ENCODE measurements at places on chromosomes 4 and X.

GRCh38 chr4:48509543-48509942, 19.5 kb downstream of the ZAR1 start:
- no peak for DNase-seq

- peak; percentile 26 for DNase-seq
These were observed 186.5 kb downstream of the RAP1GDS1 start for GRCh38 chr4:98447648-98448047.

- DNase-seq, result no peak
These were observed 25.6 kb upstream of the MBTPS2 start for GRCh38 chrX:21813612-21814368.

GRCh38 chr4:177107288-177107921, 202.3 kb upstream of the NEIL3 start:
- no peak for DNase-seq

DNA sequence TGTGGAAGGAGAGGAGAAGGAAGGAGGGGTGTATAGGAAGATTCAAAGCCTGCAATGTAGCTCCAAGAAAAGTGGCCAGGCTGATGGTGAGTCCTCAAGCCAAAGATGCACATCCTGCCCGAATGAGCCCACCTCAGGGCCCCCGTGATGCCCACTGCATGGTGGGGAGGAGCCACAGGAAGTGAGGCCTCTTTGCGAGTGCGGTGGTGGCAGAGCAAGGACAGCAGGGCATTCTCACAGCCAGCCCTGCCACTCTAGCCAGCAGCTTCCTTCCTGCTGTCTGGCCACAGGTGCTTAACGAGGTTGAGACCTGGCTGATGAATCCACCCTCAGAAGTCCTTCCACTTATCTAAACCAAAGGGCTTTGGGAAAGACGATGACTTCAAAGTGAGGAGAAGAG, 55.8 kb downstream of the BCOR start:
- DNase-seq, result no peak

- no peak for DNase-seq
These were observed 218.8 kb downstream of the C4orf33 start for GRCh38 chr4:129314781-129315180.

DNA sequence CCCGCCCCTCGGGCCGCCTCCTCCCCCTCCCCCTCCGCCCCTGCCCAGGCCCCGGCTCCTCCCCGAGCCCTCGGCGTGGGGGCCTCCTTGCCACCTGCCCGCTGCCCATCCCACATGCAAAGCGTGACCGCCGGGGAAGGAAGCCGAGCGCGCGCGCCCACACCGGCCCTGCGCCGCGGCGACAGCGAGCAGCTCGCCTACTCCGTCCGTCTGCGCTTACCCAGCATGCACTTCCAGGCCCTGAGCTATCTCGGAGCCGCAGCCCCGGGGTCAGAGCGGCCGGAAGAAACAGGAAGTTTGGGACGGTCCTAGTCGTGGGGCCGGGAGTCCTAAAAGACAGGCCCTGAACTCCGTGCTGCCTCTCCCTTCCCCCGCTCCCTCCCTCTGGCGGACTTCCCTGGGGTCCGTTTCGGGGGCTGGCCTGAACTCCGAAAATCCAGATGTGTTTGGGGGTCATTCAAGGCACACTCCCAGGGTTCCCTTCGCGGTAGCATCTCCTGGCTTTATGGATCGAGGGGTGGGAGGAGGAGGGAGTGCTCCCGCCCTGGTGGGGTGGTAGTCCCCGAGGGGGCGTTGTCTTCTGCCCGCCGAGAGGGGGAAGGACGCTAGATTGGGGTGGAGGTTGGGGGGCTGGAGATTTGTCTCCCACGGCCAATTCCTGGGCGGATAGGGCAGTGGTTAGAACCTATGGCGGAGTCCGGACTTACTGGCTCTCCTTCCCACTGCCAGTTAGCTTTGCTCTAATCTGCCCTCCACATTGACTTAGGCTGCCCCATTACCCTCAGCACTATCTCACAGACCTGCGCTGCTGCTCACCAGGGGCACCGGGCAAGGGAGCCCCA, 25.0 kb upstream of the BCORL1 start:
- peak; percentile 71 for DNase-seq

- no peak for DNase-seq
These were observed 27.0 kb upstream of the BANK1 start for GRCh38 chr4:101763576-101763975.

- no peak for DNase-seq
These were observed 6.6 kb downstream of the PRIMPOL start for GRCh38 chr4:184655889-184656869.

- no peak for DNase-seq
These were observed 212.7 kb downstream of the KCTD8 start for GRCh38 chr4:44235897-44236296.

GRCh38 chr4:165096776-165097175, 15.9 kb downstream of the TMEM192 start:
- peak; percentile 6 for DNase-seq

- DNase-seq, result no peak
These were observed 932.4 kb downstream of the PCDH18 start for GRCh38 chr4:136599890-136600289.

DNA sequence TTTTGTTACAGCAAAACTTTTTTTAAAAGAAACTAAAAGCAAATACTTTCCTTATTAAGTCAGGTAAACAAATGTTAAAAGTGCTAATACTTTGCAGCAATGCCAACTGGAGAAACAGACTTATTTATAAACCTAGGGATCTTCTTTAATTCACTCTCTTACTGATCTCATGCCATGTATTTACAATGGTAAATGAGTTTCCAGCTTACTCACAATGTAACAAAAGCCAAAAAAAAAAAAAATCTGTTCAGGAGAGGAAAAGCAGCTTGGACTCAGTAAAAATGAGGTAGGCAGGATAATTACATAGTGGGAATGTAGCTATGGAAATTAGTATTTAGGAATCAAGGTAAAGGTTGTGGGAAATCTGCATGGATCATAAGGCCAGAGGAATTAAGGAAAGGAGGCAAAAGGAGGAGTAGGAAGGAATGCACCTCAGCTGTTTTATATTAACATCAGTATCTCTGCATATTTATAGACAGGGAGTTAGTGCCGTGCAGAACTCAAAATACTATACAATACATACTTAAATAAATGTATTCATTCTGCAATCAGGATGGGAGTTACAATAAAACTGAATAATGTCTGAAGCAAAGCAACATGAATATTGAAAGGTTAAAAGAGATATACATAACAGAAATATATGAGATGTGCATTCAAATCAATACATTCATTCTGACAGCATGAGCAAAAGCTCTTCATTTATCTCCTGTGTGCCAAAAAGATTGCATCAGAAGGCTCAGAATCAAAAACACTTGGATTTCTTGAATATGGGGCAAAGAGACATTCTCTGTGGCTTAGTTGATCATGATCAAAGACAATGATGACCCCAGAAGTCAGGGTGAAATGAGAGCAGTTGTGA, 57.9 kb upstream of the ETNPPL start:
- no peak for DNase-seq

- no peak for DNase-seq
These were observed 392.6 kb downstream of the IL1RAPL1 start for GRCh38 chrX:28979877-28980276.

DNA sequence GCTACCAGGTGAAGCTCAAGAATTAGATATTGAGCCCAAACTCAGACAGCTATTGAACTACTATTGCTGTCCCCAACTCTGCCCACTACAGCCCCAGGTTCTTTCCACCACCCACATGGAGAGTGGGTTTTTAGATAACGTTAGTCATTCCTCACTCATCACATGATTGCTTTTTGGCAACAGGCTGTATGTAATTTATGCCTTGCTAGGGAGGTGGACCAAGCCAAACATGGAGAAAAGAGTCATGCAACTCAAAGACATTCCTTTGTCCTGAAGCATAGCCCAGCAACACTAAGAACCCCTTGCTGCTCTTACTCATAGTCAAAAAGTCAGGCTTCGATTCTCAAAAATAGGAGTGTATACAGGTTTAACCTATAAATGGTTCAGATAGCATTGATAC, 275.9 kb upstream of the VCX3A start:
- no peak for DNase-seq

DNA sequence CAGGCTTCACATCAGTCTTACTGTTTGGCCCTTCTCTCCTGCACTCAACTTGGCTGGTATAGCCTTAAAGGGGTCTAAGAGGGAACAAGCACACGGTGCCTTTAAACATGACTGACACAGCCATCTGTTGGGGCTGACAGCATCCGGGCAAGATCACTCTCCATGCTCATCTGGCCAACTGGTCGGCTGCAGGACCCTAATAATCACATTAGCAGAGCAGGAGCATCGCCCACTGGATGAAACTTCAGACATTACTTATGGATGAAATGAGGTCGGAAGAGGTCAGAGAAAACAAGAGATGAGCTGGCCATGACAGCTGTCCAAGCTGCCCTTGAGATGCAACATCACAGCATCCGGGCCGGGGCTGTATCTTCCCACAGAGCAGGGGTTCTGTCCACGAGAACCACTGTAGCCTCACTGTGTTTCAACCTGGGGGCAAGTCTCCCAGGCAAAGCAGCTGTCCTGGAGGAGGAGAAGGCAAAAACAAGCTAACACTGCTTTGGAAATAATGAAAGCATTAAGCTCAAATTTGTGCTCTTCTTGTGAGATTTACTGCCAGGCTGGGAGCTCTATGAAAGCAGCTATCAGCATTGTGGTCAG, 94.4 kb upstream of the TTC29 start:
- DNase-seq, result no peak

DNA sequence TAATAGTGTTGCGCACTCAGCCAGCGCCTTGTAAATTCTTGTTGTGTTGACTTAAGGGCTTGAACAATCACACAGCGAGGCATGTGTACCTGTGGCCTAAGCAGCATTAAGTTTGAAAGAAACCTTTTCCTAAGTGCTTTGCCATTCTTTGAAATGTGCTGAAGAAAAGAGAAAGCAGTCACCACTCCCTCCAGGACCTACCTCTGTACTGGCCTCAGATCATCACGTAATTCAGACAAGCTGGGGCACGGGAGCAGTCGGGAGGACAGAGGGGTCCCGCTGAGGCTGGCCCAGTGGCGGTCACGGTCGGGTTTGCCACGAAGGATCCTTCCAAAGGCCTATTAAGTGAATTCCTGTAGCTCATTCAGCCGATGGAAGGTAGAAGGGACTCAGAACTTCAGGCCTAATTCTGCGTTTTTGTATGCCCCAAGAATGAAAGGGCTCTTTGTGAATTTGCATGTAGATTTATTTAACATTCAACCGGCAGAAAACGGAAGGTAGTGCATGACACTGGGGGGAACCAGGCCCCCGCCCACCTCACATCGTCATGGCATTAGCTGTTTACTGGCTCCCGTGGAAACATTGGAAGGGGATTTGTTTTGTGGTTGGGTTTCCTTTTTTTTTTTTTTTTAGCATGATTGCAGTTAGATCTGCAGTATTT, 106.3 kb downstream of the TRAPPC11 start:
- no peak for DNase-seq

- no peak for DNase-seq
These were observed 137.4 kb downstream of the GABRA3 start for GRCh38 chrX:152313529-152314302.

- DNase-seq, result no peak
These were observed 21.5 kb downstream of the SLC9A7 start for GRCh38 chrX:46737462-46737861.

GRCh38 chrX:140507982-140508305, 3.1 kb upstream of the SOX3 start:
- DNase-seq, result no peak

DNA sequence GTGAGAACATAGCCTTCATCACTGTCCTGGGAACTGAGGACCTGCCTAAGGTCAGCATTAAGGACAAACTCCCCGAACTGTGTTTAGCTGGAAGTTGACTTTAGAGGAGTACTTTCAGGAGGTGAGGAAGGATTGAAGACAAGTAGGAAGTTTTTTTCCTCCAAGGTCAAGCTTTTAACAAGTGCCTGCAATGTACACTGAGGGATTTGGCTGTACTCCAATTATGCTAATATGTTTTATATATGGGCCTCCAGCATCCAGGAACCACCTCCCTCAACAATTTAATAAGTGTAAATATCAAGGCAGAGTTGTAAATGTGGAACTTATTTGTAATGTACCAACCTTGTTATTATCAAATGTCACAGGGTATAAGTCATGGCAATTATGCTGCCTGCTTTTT, 726.2 kb downstream of the RPA4 start:
- DNase-seq, result no peak

- DNase-seq, result peak; percentile 64
These were observed 701 bp upstream of the BCOR start for GRCh38 chrX:40098264-40099054.

DNA sequence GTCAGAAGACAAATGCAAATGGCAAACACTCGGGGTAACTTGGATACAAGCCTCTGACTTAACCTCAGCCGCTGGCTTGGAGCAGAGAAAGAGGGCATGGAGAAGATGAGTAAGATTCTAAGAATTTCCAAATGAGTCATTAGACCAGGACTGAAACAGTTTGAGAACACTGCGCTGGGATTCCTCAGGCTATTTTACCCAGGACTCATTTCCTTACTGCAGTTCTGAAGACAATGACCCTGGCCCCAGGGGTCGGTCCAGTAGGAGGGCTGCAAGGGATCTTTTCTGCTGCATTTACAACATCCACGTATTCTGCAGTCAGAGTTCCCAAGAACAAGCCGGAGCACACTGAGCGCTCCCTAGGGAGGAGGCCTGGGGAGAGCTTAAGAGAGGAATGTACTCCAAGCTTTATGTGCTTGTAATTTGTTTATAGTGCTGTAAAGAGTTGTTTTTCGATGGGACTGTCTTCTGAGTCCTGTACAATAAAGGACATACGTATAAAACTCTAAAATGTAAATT, 27.3 kb upstream of the SORBS2 start:
- DNase-seq, result no peak

GRCh38 chr4:143345356-143345755, 8.7 kb downstream of the GAB1 start:
- DNase-seq, result peak; percentile 60

DNA sequence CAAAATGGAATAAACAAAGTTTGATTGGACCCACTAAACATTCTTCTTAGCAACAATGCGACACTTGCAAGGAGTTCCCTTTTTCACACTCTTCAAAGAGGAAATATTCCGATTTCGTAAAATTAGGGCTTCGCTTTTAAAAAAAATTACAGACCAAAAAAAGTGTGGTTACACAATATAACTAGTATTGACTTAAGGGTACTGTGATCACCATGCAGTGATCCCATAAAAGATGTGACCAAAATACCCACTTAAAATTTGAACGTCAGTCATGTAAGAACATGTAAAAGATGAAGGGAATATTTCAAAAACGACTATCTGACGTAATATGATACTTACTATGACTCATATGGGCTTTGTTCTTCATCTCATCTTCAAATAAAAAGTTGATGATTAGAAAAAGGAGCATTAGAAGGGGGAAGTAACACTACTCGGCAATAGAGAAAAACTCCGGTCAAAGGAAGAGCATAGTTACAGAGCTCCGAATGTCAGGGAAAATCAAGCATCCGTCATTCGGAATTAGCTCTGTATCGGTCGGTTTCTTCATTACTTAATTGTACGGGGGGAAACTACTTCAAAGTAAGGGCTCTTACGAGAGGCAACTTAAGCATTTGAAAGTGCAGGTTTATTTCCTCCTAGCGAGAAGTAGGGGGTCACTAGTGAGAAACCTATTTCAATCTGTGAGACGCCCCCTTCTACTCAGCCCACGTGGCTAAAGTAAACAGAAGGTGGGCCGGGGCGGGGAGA, 1.3 kb upstream of the TET2 start:
- DNase-seq, result peak; percentile 40
